ENCODE measurements at places on chromosomes 11 and 22.

GRCh38 chr22:19779011-19779421 is 18.4 kb downstream of the TBX1 start:
- DNase-seq, result no peak

DNA sequence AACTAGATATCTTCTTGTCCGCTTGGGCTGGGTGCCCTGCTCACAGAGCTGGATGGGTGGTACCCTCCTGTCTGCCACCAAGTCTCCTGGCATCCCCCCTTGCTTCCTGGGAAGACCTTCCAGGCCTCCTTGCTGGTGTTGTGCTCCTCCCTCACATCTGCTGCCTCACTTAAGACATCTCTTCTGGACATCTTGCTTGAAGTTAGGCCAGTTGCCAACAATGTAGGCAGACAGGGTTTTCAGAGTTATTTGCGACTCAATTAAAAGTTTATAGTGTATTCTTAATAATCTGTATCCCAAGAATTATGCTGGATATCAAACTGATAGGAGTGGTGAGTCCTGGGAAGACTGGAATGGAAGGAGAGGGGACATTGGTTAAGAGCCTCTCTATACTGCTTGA is 64.0 kb upstream of the TNRC6B start:
- no peak for DNase-seq

GRCh38 chr22:37062702-37063381 is 11.3 kb downstream of the KCTD17 start:
- no peak for DNase-seq

DNA sequence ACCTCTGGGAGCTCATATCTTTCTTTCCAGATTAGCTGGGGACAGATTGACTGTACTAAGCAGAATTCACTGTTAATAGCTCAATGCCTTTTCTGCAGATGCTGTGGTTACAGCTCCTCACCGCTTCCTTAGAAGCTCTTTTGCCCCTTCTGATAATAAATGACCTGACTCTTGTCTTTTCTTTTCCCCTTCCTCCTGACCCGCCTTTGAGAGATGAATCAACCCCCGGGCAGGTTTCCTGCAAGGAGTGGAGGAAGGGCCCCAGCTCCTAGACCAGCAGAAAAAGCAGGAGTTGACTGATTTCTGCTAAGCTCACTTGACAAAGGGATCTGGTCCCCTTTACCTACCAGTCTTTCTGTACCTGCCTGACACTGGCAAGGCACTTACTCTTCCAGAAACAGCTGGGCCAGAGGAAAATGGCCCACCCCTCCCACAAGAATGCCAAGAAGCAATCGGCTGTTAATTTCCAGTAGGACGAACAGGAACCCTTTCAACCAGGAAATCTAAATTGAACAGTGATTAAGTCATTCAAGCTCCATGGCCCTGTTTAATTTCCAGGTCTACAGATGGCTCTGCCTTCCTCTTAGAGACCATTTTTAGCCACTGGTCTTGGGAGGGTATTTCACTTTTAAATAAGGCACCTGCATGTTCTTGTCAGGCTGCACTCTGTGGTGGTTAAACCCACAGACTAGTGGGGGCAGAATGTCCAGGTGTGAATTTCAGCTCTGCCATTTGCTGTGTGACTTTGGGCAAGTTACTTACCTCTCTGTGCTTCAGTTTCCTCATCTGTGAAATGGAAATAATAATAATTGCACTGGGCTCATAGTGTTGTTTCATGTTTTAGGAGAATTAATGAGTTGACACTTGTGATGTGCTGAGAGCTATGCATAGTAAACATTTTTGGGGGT is 67.5 kb downstream of the PRR5L start:
- no peak for DNase-seq

- DNase-seq, result peak; percentile 81
These were observed 37.6 kb downstream of the RAB30 start for GRCh38 chr11:83033972-83034672.

DNA sequence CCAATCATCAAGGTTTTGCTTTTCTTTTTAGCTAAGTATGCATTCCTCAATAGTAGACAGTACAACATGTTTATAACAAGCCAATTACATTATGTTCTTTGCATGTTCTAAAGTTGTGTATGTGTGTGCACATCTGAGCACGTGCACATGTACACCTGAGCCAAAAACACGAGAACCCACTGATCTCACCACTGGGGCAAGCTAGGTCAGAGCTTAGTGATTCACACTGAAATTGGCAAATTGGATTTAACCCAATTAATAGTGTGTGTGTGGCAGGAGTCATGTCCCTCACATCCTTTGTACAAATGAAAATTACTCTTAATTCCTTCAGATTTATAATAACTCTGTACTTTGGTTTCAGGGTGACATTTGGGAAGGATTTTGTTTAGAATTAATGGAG is 145.7 kb upstream of the TEAD1 start:
- no peak for DNase-seq

- DNase-seq, result peak; percentile 86
These were observed 2.4 kb upstream of the IFITM2 start for GRCh38 chr11:304915-305843.

Data from GM03348 (cell line).